ENCODE measurements at places on chromosomes 4 and X.
A peak's percentile ranks its signal among the peaks of the same experiment; 100 is the strongest.

GRCh38 chr4:11824566-11824965 is 395.9 kb upstream of the HS3ST1 start:
- DNase-seq = peak; percentile 79

DNA sequence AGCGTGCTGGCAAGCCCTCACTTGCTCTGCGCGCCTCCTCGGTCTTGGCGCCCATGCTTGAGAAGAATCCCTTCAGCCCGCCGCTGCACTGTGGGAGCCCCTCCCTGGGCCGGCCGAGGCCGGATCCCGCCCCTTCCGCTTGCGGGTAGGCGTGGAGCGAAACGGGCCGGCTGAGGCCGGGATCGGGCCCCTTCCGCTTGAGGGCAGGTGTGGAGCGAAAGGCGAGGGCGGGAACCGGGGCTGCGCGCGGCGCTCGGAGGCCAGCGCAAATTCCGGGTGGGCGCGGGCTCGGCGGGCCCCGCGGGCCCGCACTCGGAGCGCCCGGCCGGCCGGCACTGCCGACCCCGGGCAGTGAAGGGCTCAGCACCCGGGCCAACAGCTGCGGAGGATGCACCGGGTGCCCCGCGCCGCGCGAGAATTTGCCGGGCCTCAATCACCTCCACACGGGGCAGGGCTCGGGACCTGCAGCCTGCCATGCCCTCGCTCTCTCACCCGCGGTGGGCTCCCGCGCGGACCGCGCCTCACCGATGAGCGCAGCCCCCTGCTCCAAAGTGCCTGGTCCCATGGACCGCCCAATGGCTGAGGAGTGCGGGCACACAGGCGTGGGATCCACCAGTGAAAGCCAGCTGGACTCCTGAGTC is 58.1 kb upstream of the GBA3 start:
- DNase-seq = no peak

DNA sequence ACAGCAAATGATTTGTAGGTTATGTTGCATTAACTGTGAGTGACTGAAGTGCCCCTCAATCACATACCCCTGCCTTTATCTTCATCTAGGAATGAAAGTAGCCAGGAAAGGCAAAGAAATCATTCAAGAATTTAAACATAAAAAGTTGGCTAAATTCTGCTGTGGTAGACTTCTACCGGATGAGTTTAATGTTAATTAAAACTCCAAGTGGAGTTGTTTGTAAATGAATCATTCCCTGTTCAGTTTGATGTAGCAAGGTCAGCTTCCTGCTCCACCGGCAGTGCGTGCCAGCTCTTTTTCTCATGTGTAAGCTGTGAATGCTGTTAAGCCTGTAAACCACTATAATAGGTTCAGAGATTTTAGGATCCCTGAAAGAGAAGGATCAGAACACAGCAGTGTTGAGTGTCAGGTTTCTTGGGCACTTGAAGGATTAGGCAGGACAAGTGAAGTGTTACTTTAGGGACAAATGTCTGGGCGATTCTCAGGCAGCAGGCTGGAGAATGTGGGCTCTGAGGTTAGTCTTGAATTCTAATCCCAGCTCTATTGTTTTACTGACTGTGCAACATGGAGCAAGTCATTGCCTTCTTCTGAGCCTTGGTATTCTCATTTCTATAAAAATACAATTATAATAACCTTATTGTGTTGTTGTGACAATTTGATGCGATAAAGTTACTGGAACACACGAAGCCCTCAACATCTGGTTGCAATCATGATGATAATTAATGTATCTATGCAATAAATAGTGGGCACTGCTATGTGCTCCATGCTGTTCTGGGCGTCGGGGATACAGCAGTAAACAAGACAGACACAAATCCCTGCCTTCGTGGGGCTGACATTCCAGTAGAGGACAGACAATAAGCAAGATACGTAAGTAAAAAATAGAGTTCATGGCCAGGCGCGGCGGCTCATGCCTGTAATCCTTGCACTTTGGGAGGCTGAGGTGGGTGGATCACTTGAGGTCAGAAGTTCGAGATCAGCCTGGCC is 112.0 kb downstream of the SHROOM3 start:
- DNase-seq = no peak

DNA sequence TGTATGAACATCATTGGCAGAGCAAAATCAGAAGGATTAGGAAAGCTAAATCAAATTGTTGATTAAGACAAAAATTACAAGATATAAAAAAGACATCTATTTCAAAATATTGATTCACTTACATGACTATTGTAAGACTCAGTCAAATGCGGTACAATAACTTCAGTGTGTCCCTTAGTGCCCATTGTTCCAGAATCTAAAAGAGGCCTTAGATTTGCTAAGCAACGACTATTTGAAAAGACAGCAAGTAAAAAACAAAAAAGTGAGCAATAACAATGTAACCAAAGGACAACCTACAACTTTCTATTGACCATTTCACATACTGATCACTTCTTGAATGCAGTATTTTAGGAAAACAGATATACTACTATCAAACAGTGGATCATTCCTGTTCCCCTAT is 65.6 kb downstream of the UBA6 start:
- DNase-seq = no peak

- no peak for DNase-seq
Measured at GRCh38 chr4:28845158-28845557, 1875.0 kb upstream of the PCDH7 start.

GRCh38 chr4:10438924-10439323 is 18.3 kb downstream of the ZNF518B start:
- no peak for DNase-seq

DNA sequence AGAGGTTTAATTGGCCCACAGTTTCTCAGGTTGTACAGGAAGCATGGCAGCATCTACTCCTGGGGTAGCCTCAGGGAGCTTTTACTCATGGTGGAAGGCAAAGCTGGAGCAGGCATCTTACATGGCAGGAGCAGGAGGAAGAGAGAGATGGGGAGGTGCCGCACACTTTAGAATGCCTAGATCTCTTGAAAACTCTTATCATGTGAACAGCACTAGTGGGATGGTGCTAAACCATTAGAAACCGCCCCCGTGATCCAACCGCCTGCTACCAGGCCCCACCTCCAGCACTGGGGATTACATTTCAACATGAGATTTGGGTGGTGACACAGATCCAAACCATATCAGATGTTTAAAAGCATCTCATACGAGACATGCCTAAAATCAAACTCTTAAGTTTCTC is 41.6 kb upstream of the SCOC start:
- DNase-seq = no peak

- DNase-seq = no peak
Measured at GRCh38 chrX:21757960-21758359, at the start of gene SMPX. TSS of gene SMPX (minus strand) at chrX:21758116. CDS start at chrX:21754290, 3,826 bp downstream.

- DNase-seq = no peak
Measured at GRCh38 chr4:61799794-61800193, 599.7 kb downstream of the ADGRL3 start.

- no peak for DNase-seq
Measured at GRCh38 chr4:71185037-71185436, 153.8 kb upstream of the SLC4A4 start.

GRCh38 chrX:16989750-16990149 is 43.3 kb downstream of the REPS2 start:
- DNase-seq = no peak

DNA sequence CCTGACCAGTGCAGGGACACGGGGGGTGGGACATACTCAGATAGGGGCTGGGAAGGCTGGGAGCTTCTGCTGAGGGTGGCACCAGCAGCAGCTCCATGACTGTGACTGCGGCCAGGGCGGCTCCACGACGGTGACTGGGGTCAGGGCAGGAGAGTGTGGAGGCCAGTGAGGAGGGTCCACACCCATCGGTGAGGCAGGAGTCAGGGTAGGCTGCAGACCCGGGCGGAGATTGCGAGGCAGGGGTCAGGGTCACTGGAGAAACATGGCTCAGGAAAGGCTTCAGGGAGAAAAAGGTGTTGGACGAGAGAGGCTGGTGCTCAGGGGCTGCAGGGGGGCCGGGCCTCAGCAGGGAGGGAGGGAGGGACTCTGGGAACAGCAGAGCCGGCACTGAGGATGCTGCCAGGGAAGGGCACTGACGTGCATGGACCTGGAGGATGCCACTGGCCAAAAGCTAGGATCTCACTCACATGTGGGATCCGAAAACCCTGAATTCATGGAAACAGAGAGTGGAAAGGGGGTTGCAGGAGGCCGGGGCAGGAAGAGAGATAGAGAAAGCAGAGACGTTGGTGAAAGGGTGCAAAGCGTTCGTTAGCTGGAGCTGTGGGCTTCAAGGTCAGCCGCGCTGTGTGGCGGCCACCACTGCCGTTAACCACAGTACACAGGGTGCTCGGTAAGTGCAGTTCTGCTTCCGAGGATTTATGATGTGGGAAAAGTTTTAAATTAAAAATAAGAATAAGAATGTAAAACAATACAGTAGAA is 22.0 kb downstream of the ATP5ME start:
- DNase-seq = no peak

DNA sequence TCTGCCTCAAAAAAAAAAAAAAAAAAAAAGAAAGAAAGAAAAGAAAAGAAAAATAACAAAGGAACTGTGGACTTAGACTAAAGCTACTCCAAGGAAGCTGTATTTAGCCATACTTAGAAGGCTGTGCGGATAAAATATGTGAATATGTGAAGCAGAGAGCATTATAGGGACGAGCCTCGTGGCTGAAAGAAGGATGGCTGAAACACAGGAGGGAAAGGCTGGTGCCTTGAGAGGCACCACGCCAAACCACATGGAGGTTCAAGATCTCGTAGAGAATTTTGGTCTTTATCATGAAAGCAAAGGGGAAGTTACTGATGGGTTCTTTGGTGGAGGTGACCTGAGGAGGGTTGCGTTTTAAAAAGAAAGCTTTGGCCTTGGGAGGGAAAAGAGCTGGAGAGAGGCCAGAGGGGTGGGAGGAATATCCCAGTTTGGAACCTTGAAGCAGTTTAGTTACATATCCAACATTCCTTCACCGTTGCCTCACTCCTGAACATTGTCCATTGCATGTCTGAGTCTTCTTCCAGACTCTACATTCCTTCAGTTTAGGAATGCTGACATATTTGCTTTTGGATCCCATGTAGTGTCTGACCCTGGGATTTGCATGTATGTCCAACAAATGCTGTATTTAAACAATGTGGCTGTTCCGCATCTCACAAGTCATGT is 82.5 kb downstream of the CPE start:
- no peak for DNase-seq

- DNase-seq = no peak
Measured at GRCh38 chr4:15912961-15913630, 25.4 kb downstream of the FGFBP1 start.

DNA sequence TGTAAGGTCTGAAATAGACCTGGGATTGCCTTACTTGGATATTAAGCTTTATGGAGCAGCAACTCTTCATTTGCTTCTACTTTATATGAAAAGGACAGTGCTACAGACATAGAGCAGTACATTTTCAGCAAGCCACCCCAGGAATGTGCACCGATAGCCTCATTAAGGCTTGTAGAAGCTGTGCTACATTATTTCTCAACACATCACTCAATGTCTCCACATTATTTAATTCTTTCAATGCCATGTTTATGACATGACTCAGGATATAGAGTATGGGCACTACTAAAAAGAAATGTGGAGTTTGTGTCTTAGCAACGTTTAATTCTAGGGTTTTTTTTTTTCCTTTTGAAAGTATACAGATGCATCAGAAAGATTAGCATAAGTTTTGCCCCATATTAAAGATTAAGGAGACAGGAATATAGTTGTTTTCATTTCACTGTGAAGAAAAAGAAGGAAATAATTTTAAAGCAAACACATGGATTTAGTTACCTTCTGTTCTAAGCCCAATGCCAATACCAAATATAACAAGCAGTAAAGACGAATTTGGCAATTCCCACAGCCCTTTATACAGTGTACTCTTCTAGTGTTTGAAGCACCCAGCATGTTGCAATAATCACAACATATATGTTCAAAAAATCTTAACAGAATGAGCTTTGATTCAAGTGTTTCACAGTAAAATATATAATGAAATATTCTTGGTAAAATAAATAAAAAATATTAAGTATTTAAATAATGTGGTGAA is 2140.1 kb upstream of the AGA start:
- no peak for DNase-seq

DNA sequence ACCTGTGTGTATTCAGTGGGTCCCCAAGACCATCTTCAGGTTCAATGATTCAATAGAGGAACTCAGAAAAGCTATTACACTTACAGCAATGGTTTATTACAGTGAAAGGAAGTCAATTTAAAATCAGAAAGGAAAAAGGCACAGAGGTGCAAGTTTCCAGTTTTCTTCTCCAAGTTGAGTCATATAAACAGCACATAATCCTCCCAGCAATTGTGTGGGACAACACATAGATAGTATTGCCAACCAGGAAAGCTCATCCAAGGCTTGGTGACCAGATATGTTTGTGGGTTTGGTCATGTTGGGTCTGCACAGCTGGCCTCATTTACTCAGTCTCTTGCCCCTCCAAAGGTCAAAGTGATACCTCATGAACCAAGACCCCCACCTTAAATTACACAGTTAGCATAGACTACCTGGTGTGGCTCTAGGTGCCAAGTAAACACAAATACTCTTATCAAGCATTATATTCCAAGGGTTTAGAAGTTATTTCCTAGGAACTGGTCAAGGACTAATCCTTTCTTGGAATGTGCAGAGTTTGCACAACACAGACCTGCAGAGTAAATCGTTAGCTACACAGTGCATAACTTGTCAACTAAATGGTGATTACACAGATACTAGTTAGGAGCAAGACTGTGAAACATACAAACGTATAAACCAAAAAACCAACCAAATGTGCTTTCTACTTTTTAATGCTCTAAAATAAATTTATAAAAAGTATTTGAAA is 777.3 kb downstream of the PCDH18 start:
- no peak for DNase-seq

DNA sequence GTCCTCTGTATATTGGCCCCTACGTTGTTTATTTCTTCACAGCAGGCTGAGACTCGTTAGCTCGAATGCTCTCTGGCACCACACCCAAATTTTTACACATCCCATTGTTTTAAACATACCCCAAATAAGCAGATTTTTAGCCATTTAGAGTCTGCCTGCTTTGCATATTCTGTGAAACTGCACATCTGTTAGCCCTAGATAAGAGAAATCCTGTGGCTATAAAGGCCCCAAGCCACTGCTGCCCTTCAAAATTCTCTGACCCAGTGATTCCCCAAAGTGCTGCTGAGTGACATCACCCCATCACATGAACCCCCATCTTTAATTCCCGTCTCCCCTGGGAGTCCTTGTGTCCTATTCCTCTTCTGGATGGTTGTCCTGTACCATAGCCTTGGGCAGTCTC is 20.8 kb downstream of the TEX13C start:
- DNase-seq = no peak

- no peak for DNase-seq
Measured at GRCh38 chrX:41666251-41666650, 22.5 kb upstream of the GPR34 start.

- peak; percentile 60 for DNase-seq
Measured at GRCh38 chrX:1392376-1393068, 609 bp upstream of the SLC25A6 start.

DNA sequence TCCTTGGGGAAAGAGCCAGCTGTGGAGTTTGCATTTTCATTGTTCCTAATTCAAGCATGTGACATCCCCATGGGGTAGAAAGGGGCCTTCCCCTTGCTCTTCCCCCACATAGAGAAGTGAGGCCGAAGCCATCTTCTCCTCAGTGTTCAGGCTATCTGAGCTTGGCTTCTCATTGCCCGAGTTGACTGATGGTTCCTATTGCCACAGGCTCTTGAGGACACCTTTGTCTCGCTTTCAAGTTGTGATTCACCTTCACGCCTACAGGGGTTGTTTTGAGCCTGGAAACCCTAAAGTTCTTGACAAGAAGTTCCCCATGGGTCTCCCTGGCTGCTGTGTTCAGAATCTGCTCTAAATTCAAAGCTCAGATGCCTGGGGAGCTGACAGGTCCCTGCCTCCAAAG is 25.0 kb downstream of the CCNQ start:
- DNase-seq = no peak

Measured in suppressor macrophage treated with lipopolysaccharide for 1 hour (primary cell).